Posterior cingulate gyrus (tissue), 11 donors: ENCODE measurements at places on chromosomes 4 and X.

- DNase-seq = no peak
These were observed 452 bp upstream of the RAI2 start for GRCh38 chrX:17861489-17862011.

GRCh38 chr4:20181926-20182325 is 69.8 kb upstream of the SLIT2 start:
- DNase-seq = no peak

- no peak for DNase-seq
These were observed 7.4 kb downstream of the C4orf50 start for GRCh38 chr4:6010789-6011188.

DNA sequence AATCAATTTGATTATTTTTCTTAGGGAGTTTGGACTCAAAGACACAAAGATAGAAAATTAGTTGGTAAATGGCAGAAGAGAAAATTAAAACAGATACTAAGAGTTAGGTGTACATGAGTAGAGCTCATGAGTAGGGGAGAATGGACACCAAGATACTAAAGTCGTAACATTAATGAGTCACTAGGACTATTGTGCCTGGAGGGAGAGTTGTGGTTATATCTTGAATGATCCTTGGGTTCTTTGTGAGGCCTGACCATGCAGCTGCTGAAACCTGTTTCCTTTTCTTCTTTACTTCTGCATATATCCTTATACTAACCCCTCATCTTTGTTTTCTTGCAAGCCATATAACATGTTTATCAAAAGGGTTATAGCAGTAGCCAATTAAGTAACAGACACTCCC is 532.8 kb downstream of the RPA4 start:
- DNase-seq = no peak
